ENCODE measurements at places on chromosomes 11 and 22.

GRCh38 chr22:21764038-21764804 lies 28.6 kb upstream of the YPEL1 start:
- DNase-seq = no peak

- no peak for DNase-seq
These were observed 79.1 kb upstream of the SCUBE2 start for GRCh38 chr11:9170450-9170849.

DNA sequence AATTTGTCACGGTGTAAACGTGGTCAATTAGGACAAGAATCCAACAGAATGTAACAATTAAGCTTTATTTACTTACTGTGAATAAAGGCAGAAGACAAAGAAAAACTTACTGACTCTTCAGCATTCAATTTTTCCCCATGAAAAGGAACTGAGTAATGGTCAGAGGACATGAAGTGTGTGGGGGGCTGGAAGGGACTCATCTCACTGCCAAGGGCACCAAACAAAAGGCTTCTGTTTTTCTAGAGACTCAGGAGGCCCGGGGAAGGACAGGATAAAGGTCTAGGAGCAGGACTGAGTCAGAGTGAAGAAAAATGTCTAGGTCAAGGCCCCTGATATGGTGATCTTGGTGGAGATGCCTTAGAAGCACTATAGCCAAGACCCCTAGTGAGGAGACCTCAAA lies 564.2 kb upstream of the ANO5 start:
- DNase-seq = no peak

DNA sequence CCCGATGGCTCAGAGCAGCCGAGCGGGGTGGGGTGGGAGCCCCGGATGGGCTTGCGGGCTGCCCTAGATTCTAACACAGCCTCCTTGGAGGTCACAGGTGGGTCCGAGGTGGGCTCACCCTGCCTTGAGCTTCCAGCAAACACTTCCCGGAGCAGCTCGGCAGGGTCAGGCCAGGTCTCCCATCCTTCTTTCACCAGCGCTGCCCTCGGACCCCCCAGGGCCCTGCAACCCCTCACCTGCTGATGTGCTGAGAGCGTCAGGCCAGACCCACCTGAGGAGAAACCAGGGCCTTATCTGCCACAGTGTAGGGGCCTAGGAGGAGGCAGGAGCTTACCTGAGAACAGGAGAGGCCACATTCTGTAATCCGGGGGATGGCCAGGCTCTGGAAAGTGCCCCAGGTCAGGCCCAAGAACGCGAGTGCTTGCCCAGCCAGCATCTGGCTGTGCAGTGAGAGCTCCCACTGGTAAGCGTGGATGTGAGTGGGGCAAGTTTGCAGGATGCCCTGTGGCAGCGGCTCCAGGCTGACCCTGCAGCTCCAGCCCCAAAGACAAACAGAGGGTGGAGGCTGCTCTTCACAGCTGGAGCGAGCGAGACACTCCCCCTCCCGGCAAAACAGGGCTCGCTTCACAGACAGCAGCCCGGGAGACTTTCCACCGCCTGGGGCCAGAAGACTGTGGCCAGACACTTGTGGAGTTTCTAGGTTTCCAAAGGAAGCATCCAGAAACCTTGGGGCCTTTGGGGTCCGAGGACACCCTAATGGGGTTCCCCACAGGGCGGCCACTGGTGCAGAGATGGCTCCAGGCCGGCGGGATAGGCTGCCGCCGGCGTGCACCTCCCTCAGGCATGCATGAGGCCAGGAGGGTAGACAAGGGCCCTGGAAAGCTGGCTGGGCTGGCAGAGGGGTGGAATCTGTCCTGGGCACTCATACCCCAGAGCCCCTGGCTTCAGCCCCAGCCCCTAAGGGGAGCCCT lies at the start of gene IL17REL:
Gene IL17REL, minus strand, starts transcription at position 555 of the 971 bp plus-strand sequence. Its CDS starts 119 bp downstream, at position 436.
- no peak for DNase-seq

- DNase-seq = no peak
These were observed 3.9 kb upstream of the ABCG4 start for GRCh38 chr11:119144825-119145486.

GRCh38 chr22:19799322-19800190 lies 39.0 kb downstream of the TBX1 start:
- DNase-seq = no peak

DNA sequence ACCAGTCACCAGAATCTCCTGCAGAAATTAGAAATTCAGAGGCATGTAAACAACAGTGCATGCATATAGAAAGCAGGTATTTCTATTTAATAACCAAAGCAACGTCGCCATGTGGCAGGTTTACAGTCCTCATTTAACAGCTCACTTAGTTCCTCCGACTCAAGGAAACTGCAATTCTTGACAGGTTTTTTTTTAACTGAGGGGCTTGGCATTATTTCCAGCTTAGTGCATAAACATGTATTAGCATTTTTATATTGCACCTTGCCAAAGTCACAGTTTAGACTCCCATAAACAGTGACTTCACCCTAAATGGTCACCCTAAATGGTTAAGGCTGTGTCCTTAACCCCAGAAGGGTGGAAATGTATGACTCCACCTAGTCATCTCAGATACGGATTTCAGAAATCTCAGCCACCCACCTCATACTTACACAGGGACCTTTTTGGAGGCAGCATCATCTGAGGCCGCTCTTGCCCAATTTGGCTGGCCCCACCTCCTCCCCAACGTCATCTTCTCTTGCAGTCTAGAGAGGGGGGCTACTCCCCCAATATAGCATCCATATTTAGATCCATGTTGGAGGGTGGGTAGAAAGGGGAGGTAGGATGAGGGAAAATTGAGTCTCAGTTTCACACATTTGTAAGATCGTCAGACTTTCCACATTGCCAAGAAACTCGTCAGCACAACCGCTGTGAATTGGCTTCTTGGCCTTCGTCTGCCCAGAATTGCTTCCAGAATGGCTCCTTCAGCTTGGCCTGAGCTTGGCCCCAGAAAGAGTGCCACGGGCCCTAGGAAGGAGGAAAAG lies 31.8 kb upstream of the SLC35C1 start:
- DNase-seq = no peak

- DNase-seq = no peak
These were observed 96.3 kb upstream of the CSNK2A3 start for GRCh38 chr11:11449327-11449726.

DNA sequence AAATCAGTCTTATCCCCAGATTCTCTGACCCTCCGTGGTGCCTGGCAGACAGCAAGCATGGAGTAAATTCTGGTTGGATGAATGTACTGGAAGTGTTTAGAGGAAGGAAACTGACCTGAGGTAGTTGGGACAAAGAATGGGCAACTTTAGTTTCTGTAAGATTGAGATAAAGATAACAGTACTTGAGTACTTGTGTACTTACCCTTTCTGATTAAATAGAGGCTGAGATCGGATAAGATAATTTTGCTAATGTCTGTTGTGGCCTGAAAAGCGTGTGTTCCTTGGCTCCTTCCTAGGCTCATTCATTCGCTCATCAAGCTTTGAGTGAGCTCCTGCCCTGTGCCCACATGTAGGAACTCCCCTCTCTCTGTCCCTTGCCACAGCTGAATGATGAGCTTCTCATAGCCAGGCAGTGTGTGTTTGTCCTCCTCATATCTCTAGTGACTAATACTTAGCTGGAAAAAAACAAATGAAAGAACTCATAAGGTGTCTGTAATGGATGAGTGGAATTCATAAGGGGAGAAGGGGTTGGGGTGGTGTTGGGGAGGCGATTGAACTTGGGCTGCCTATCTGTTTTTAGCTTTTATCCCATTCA lies 118.1 kb downstream of the DBX1 start:
- DNase-seq = no peak

DNA sequence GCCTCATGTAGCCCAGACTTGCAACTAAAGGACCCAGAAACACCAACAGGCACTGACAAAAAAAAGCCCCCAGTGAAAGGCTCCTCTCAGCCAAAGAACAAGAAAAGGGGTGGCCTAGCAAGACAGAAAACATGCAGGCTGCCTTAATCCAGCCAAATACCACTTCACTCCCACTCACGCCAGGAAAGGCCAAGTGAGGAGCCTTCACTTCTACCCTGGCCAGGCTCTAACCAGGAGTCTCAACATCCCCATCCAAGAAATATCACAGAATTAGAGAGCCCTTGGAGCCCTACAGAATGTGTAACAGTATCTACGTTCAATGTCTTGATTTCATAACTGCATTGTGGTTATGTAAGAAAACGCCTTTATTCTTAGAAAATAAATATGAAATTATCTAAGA lies 149.0 kb downstream of the APOL5 start:
- DNase-seq = no peak

DNA sequence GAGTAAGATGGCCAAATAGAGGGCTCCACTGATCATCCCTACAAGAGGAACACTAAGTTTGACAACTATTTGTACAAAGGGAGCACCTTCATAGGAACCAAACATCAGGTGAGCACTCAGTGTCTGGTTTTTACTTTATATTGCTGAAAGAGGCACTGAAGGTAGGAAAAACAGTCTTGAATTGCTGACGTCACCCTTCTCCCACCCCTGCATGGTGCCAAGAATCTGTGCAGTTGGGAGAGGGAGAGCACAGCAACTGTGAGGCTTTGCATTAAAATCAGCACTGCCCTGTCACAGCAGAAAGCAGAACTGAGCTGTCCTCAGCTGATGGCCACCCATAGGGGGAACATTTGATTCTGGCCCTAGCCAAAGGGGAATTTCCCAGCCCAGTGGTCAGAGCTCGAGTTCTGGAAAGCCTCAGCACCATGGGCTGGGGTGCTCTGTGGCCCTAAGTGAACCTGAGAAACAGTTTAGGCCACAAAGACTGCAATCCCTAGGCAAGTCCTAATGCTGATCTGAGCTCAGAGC lies 37.9 kb downstream of the PIWIL3 start:
- no peak for DNase-seq
